Progenitor cell of endocrine pancreas (in vitro differentiated cells): ENCODE measurements at places on chromosomes 7 and 10. TPM values are rescaled to one million over a fixed set of nuclear protein-coding genes. Genes with fewer than 3 reads are reported as not detected.

Gene PON1
- 0.91 and 2.3 TPM in 2 replicates for total RNA-seq

Gene ELAPOR2
- 59.4 and 62.8 TPM in 2 replicates for total RNA-seq

Gene KCNH2
- total RNA-seq: 6.9 and 9.4 TPM in 2 replicates

Gene PLPP4
- not detected in 2 replicates for total RNA-seq

Gene IRF5
- total RNA-seq: 0.44 and 0.69 TPM in 2 replicates

Gene OR9A2
- total RNA-seq: not detected in 2 replicates

Gene GLCCI1
- 39.3 and 42.4 TPM in 2 replicates for total RNA-seq

Gene CPA2
- 85.0 and 107 TPM in 2 replicates for total RNA-seq
